ENCODE measurements at places on chromosomes 3 and 15.

GRCh38 chr15:63763476-63764123 is 70.1 kb downstream of the HERC1 start:
- no peak for DNase-seq

GRCh38 chr3:179991104-179991503 is 45.6 kb downstream of the PEX5L start:
- DNase-seq = no peak

- DNase-seq = no peak
Measured at GRCh38 chr3:194893121-194893987, 207.7 kb downstream of the FAM43A start.

DNA sequence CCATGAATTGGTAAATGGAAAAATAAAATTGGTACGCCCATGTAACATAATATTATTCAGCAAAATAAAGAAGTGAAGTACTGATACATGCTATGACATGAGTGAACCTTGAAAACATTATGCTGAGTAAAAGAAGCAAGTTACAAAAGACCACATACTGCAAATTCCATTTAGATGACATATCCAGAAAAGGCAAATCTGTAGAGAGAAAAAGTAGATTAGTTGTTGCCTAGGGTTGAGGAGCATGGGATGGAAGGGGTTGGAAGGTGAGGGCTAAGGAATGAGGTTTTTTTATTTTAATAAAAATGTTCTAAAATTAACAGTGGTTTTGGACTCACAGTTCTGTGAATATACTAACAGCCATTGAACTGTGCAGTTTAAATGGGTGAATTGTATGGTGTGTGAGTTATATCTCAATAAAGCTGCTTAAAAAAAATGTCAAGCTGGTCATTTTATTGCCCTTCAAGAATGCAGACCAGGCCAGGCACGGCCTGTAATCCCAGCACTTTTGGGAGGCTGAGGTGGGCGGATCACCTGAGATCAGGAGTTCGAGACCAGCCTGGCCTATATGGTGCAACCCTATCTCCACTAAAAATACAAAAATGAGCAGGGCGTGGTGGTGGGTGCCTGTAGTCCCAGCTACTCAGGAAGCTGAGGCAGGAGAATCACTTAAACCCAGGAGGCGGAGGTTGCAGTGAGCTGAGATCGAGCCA is 8.1 kb upstream of the DLG1 start:
- peak; percentile 89 for DNase-seq

DNA sequence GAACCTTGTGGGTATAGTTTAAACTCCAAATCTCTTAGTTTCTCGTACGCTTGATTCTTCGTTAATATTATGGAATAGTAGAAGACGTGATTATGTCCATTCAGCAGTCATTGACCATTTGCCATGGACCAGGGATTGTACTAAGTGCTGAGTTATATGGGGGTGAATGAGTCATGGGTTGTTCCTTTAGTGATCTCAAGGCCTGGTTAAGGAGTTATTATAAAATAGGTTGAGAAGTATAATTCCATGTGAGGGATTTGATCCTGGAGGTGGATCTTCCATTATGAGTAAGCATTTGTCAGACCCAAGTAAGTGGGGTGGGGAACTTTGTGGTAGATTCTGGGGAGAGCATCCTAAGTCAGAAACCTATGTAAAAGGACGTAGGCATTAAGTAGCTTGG is 15.4 kb downstream of the NR2C2 start:
- peak; percentile 19 for DNase-seq

All from fibroblast of the aortic adventitia (primary cell).